ENCODE measurements at places on chromosomes 1 and 21.

DNA sequence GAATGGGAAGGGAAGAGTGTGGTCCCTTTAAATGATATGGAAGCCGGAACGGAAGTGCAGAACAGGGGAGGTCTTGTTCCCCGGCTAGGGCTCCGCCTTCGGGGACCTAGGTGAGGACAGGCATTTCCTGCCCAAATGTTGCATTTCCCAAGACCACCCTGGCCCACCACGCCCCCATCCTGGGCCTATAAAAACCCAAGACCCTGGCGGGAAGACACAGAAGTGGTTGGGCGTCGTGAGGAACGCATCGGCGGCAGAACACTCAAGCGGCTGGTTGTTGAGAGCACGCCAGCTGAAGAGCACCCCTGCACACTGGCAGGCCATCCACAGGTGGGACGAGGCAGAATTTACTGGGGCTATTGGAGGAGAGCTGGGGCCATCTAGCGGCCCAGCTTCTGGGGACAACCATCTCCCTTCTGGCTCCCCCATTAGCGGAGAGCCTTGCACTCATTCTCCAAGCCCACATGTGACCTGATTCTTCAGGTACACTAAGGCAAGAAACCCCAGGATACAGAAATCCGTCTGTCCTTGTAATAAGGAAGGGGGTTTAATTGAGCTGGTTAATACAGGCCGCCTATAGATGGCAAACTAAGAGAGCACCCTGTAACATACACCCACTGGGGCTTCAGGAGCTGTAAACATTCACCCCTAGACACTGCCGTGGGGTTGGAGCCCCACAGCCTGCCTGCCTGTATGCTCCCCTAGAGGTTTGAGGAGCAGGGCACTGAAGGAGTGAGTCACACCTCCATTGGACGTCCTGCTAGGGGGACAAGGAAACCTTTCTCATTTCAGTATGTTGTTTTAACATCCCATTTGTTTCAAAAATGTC lies 1327.9 kb downstream of the BRINP3 start:
- DNase-seq = no peak

DNA sequence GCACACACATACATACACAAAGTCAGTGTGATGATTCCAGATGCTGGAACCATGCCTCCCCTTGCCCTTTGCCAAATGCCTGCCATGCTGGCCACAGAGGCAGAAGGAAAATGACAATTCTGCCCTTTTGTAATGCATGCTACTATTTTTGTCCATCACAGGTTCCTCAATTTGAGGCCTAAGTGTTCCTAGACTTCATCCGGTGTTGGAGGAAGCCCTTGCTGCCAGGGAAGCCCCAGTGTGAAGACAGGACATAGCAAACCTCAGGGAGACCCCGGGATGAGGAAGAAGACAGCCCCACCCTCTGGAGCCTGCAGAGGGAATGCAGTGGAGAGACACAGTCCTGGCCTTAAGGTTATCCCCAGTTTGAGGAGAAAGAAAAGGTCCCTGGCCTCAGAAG lies 14.4 kb downstream of the PRR9 start:
- DNase-seq = no peak

- DNase-seq = no peak
These were observed 82.0 kb upstream of the RGS1 start for GRCh38 chr1:192493584-192493983.

- no peak for DNase-seq
These were observed 14.0 kb downstream of the KDF1 start for GRCh38 chr1:26946270-26946669.

DNA sequence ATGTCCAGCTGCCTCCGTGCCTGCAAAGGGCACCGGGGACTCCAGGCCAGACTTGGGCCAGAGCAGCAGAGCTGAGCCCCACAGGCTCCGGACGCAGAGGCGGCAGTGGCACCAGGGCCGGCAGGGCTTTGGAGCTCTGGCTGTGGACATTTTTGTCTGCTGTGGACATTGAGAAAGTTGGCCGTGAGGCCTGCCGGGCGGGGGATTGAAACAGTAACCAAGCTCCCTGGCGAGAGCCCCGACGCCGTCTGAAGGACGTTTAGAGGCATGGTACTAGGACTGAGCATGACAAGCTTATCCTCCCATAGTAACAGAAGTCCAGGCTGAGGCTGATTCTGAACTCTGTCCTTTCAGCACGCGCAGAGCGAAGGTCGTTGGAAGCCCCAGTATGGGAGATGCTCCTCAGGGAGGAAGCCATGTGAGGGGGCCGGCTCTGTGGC lies 323.8 kb downstream of the AMY1C start:
- DNase-seq = no peak

- DNase-seq = no peak
These were observed 236.6 kb upstream of the RAB4A start for GRCh38 chr1:229034342-229034741.

GRCh38 chr1:225554216-225554812 lies 98.6 kb downstream of the ENAH start:
- DNase-seq = no peak

DNA sequence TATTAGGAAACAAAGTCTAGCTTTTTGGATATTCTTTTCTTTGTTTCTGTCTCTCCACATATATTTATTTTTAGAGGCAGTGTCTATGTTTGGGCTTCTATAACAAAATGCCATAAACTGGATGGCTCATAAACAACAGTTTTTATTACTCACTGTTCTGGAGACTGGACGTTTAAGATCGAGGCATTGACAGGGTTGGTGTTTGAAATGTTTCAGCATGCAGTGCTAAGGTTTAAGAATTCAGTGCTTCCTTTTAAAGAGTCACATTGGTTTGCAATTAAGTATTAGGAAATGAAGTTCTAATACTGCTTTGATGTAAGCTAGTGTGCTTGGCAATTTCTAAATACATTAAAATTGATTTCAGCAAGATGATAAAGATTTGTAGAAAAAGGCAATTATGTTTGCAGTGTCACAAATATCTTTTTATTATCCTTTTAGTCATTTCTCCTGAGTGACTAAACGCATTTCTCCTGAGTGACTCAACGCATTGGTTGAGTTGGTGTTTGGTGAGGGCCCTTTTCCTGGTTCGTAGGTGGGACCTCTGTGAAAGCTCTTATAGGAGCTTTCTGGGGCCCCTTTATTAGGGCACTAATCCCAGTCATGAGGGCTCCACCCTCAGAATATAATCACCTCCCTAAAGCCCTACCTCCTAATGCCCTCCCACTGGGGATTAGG lies 317.0 kb downstream of the USP25 start:
- DNase-seq = no peak

- DNase-seq = no peak
These were observed 135.3 kb upstream of the DPT start for GRCh38 chr1:168864266-168864665.

GRCh38 chr1:194280463-194280862 lies 1094.0 kb upstream of the B3GALT2 start:
- DNase-seq = no peak

DNA sequence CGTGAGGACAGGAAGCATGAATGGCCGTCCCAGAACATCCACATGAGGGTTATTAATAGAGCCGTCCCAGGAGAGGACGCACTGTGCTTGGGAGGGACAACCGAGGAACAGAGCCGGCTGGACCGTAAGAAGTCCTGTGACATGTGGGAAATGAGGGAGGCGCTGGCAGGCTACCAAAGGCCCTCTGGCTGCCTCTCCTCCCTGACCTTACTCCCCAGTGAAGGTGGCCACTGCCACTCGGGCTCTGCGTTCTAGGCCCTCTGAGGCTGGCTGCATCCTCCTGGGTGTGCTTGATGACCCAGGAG lies 15.5 kb upstream of the NPPB start:
- no peak for DNase-seq

- no peak for DNase-seq
These were observed 330.3 kb upstream of the SNX7 start for GRCh38 chr1:98331243-98331642.

GRCh38 chr21:39843916-39844315 lies 23.3 kb upstream of the PCP4 start:
- no peak for DNase-seq

- no peak for DNase-seq
These were observed 106.5 kb upstream of the DAB1 start for GRCh38 chr1:57530206-57530910.

DNA sequence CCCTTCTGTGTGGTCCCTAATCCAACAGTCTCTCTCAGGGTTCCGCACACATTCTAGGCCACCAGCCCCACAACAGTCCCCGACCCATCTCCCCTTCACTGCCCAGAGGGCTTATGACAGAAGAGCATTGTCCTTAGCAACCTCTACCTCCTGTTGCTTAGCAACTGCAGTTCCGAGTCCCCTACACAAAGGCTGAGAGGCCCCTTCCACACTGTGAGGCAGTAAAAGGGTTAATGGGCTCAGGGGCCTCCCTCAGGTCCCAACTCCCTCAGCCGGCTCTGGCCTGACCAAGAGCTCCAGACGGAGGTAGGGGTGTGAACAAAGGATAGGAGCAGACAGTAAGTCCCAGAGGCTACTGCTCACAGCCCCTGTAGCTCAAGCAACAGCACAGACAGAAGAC lies 4.3 kb downstream of the IGSF9 start:
- DNase-seq = no peak

DNA sequence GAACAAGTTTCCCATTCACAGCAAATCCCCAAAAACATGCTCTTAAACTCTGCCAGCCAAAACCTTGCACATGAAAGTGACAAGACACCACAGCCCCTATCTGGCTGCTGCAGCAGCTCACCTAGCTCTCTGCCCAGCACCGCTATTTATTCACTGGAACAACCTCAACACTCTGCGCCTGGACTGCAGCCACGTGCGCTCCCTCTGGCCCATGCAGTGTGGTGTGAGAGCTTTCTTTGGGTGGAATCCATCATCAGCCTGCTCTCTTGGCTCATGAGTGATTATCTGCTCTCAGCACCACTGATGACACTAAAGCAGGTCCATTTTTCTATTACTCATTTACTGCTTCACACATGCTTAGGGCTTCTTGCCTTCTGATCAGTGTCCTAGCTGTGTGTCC lies 11.4 kb downstream of the KCNJ6 start:
- no peak for DNase-seq

GRCh38 chr21:18157406-18157805 lies 87.2 kb upstream of the CHODL start:
- DNase-seq = no peak

DNA sequence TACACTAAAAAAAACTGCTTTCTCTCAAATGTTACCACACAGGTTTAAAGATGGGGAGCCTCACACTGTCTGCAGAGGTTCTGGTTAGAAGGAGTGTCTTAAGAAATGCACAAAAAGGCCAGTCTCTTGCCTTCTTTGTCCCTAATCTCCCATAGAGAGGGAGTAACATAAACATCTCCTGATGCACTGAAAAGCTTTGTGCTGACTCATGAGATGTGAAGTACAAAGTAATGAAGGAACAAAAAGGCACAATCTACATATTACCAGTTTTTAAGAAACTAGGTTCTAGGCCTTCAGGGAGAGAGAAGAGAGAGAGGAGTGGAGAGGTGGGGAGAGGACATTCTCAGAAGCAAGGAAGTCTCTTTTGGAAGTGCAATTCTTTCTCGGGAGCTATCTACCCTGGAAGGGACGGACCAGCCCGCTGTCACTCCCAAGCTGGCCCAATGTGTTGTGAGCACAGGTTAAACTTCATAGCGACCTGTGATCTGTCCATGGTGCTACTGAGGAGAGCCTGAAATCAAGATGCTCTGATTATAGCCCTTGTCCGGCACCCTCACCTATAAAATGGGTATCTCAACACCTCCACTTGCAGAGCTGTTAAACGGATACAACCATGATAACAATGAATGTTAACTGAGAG lies 458.1 kb downstream of the DISC1 start:
- DNase-seq = no peak

- DNase-seq = no peak
These were observed 5.4 kb upstream of the DISP3 start for GRCh38 chr1:11473491-11474034.

DNA sequence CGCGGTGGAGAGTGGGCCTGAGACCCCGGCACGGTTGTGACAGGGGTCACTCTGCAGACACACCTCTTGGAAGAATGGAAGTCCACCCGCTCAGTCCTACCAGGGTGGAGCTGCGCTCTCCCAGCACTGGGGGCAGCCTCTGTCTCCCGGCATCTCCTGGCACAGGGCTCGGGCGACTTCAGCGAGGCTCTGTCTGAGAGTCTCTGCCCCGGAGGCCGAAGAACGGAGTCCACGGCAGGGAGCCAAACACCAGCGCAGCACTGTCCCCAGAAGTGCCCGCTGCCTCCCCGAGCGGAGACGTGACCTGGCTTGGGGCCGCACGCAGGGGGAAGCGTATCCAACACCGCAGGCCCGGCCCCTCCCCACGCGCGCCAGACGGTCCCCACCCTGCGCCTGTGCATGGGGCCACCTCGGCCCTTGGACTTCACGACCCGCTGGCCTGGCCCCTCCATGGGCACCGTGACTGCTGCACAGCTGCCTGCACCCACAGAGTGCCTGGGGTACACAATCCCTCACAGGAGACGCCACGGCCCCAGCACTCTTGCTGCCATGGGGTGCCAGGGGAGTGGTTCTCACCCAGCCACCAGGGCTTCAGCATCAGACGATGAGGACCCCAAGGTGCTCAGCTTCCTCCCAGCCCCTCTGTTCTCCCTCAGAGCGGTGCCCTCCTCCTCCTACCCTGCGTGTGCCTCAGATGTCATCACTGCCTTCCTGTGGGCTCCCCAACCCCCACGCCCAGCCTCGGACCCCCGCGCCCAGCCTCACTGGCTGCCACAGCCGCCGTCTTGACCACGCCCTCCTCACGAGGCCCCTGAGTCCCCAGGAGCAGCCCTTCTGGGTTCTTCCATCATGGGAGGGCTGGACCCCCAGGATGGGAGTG lies 14.9 kb upstream of the RNF223 start:
- no peak for DNase-seq

DNA sequence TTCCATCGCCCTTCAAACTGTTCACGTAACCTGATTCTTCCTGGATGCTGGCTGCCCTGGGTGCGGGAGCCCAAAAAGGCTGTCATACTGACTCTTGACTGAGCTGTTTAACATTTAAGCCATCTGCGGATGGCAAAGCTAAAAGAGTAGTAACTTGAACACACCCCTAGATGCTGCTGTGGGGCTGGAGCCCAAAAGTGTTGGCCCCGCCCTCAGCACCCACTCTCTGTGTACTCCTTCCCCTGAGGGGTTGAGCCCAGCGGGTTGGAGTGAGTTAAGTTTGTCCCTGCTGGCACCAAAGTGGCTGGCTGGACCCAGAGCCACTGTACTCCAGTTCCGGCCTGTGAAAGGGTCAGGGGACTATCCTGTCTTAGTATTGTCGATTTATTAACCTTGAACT lies 640.6 kb downstream of the PTPRU start:
- no peak for DNase-seq

DNA sequence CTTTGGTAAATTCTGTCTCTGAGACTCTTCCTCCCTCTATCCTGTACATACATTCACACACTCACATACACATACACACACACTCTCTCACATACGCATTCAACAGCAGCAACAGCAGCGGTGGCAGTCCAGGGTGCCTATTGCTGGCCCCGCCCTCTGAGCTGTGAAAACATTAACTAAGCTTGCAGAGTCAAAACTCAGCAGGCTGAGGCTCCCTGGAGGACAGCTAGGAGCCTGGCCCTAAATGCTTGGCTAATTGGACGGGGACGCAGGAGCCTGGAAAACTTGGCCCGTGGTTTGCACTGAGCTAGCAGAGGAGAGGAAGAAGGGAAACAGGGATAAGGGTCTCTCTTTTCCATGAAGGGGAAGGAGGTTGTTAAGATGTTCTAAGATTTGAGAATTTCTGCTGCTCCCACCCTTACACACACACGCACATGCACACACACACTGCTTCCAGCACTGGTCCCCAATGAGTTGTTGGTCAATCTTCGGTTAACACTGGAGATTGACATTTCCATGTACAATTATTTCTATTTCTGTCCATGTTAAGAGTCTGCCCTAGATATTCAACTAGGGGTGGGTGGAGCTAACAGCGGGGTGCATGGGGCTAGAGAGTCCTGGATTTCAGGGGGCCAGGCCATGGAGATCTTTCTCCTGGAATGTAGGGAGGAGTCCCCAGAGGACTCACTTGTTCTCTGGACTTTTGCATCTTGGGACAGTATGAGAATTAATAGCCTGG lies 94.2 kb downstream of the PLXNA2 start:
- no peak for DNase-seq

GRCh38 chr1:191634801-191635508 lies 523.3 kb upstream of the RGS18 start:
- DNase-seq = no peak

Data from T-helper 22 cell (primary cell).